Astrocyte of the spinal cord (primary cell): ENCODE measurements at places on chromosomes 5 and 9.
A peak's percentile ranks its signal among the peaks of the same experiment; 100 is the strongest.

DNA sequence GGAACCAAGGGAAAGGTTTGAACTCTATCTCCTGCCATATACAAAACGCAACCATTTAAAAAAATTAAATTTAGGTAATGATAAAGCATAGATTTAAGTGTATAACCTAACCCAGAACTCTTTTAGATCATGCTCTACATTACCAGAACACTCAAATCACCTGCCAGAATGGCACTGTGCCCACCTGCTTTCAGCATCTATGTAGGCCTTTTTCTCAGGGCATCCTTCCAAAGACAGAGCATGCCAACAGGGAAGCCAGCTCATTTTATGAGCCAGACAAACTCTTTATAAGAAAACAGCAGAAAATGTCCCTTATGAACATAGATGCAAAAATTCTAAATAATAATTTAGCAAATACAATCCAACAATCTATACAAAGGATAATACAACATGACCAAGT lies 47.9 kb upstream of the SMAD5 start:
- no peak for DNase-seq

- DNase-seq = no peak
Measured at GRCh38 chr9:123861086-123861755, 68.7 kb downstream of the DENND1A start.

GRCh38 chr5:75214928-75215327 lies 21.8 kb downstream of the ANKRD31 start:
- DNase-seq = no peak

- peak; percentile 50 for DNase-seq
Measured at GRCh38 chr5:150295172-150295634, 5.6 kb upstream of the CAMK2A start.

GRCh38 chr9:89410641-89411350 lies 87.1 kb downstream of the SEMA4D start:
- DNase-seq = no peak

DNA sequence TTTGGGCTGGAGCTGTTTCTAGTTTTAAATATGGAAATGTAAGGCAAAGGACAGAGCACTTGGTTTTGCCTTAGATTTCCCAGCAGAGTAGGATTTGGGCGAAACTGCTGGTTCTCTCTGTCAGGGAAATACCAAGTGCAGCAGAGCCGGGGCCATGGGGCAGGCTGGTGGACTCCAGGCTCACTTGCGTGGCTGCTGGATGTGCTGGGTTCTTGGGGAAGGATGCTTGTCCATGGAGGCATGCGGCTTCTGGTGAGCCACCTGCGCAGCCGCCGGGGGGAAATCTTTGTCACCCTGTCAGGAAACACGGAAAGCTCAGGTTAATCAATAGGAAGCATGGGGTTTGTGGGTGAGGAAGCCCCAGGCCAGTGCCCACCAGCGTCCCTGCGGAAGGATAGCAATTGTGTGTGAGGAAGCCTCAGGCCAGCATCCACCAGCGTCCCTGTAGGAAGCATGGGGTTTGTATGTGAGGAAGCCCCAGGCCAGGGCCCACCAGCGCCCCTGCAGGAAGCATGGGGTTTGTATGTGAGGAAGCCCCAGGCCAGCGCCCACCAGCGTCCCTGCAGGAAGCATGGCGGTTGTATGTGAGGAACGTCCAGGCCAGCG lies 80.1 kb downstream of the DAP start:
- DNase-seq = no peak

- DNase-seq = no peak
Measured at GRCh38 chr9:34124099-34124498, 2.4 kb downstream of the DCAF12 start.
